ENCODE measurements at places on chromosomes 3 and 15. TPM values are rescaled to one million over a fixed set of nuclear protein-coding genes. Genes with fewer than 3 reads are reported as not detected.

GRCh38 chr15:88385078-88385700 is 82.0 kb downstream of the MRPL46 start:
- DNase-seq = no peak

DNA sequence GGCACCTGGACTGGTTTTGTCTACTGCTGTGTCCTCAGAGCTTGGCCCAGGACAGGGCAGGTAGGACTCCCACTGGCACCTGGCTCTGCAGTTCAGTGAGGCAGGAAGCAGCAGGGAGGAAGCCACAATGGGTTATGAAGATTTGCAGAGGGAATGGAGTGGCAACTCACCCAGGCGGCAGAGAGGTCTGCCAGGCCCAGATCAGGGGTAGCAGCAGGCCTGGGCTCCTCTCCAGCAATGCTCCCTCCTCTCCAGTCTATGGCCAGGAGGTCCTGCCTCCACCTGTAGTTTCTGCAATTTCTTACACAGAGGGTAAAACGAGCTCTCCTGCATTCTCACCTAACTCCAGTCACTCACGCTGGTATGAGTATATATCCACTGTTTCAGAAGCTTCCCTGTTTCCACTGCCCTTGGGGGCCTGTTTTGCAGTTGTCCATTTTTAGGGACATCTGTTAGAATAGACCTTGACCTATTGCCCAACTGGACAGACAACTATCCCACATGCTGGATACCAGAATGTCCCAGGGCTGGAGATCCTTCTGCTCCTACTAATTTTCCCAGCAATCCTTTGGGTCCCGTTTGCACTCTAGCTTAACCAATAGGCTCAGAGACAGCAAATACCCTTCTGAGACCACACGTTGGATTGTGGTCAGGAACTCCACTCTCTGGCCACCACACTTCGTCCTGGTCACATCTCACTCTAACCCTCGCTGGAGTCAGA is 35.2 kb downstream of the HMCES start:
- DNase-seq = no peak

DNA sequence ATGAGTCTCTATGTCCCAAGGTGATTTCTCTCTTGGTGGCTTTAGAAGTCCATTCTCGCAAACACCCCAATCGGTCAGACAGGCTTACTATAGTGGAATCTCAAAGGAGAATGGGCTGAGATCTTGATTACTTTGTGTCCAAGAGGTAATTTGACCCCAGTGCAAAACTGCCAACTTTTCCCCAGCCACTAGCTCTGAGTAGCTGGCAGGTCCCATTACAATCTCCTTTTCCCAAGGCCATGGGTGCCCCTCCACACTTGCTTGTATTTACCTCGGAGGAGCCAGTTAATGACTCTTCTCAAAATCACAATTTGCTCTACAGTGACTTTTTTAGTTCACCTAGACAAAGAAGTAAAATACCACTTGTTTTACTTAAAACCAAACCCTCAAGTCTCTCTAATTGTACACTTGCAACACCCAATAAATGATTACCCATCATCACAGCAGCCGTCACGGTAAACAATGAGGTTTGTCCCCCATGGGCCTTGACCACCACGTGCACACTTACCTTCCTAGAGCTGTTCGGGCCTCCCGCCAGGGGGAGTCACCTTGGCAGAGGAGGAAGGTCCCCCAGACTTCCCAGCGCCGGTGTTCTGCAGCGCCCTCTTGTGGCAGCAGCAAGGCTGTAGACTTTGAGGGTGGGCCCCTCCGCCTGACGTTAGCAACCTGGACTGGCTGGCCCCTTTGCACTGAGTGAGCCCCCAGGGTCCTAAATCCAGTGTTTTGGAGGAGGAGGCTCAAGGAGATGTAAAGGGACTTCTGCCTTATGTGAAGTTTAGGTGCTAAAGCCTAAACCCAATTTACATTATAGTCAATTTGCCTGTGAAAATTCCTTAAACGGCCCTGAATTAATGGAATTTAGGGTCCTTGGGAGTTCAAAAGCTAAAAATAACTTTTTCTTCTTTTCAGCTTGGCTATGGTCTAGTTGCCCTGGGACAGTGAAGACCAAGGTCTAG is 18.7 kb upstream of the HDAC11 start:
- no peak for DNase-seq

- DNase-seq = no peak
These were observed 47.2 kb downstream of the SLITRK3 start for GRCh38 chr3:165148876-165149441.

- DNase-seq = no peak
These were observed 78.9 kb upstream of the ZNF280D start for GRCh38 chr15:56812221-56812620.

GRCh38 chr3:26345613-26346012 is 277.0 kb upstream of the LRRC3B start:
- no peak for DNase-seq

- DNase-seq = no peak
These were observed 26.5 kb upstream of the P2RY12 start for GRCh38 chr3:151410891-151411559.

The ROPN1B gene
- total RNA-seq = 2.0 TPM

The KBTBD8 gene
- total RNA-seq = 19.2 TPM

The REC114 gene
- not detected for total RNA-seq

The GHSR gene
- 0.82 TPM for total RNA-seq
